NCI-H1092 (cell line): ENCODE measurements at places on chromosomes 13 and 19.

DNA sequence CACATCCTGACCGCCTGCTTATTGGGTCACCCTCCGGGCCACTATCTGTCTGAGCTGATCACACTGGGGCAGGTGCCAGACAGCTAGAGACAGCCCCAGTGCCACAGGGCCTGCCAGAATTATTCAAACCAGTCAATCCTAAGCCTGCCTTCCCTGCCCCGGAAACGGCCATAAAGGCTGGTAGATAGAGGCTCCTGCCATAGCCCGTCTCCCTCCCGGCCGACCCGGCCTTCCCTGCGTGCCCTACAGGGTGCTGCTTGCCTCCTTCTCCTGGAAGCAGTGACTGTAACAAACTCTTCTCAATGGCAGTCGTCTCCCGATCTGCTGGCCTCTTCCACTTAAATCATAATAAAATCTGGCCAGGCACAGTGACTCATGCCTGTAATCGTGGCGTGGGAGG, 158.6 kb upstream of the SOX1 start:
- DNase-seq, result no peak

DNA sequence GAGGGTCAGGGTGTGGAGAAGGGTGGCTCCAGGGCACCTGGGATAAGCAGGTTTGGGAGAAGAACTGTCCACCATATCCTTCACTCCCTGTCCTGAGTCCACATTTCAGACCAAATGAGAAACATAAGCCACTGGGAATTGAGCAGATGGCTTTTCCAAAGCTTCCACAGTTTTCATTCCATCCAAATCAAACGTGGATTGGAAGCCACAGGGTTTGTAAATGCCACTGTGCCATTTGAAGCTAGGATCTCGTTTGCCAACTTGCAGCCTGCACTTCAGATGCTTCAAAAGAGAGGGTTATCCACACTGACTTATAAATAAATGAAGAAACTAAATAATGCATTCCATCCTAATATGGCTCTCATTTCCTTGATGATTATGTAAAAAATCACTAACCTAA, 81.5 kb downstream of the UQCRFS1 start:
- DNase-seq, result no peak

GRCh38 chr13:109840201-109840892, 54.0 kb upstream of the IRS2 start:
- no peak for DNase-seq

DNA sequence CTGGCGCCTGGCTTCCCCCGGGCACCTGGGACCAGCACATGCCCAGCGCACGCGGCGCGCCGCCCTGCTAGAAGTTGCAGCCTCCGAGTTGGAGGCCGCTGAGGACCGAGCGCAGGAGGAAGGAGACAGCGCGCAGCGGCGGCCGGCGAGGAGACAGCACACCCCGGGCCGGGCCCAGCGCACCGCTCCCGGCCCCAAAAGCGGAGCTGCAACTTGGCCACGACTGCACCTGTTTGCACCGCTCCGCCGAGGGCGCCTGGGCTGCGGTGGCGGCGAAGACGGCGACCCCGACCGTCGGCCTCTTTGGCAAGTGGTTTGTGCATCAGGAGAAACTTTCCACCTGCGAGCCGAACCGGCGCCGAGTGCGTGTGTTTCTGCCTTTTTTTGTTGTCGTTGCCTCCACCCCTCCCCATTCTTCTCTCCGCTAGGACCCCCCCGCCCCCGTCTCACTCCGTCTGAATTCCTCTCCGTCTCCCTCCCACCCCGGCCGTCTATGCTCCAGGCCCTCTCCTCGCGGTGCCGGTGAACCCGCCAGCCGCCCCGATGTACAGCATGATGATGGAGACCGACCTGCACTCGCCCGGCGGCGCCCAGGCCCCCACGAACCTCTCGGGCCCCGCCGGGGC, at the start of gene SOX1:
SOX1 (plus strand) TSS at position 34 of the 626 bp plus-strand sequence; CDS start at position 544, 510 bp downstream.
- peak; percentile 53 for DNase-seq

- DNase-seq, result no peak
Observed at GRCh38 chr13:110285991-110286832, 20.7 kb downstream of the COL4A1 start.

- no peak for DNase-seq
Observed at GRCh38 chr13:99432609-99433542, 68.4 kb upstream of the TM9SF2 start.

GRCh38 chr13:111644750-111645149, 324.3 kb downstream of the TEX29 start:
- DNase-seq, result no peak
